CD4-positive, alpha-beta T cell treated with Interleukin-4 for 4 hours (primary cell): ENCODE measurements at places on chromosomes 4 and X.

DNA sequence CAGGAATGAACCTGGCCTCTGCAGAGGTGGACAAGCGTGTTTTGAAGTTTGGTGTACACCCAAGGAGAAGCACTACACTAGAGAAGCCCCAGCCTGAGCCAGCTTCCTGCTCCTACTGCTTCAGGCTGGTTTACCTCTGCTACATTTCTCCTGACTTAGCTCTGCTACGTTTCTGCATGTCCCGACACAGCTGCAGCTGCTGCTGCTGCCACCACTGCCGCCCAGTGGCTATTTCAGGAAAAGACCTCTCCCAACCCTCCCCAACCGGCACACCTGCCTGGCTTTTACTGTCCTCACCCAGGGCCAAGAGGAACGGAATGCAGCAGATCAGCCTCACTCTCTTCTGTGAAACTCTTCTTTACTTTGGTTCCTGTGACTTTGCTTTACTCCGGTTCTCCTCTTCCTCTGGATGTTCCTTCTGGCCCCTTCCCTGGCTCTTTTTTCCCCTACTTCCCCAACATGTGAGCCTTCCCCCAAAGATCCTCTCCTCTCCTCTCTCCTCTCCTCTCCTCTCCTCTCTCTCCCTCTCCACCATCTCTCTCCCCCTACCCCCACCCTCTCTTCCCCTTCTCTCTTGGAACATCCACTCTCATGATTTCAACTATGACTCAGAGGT, 3.1 kb upstream of the P2RY4 start:
- DNase-seq: no peak

DNA sequence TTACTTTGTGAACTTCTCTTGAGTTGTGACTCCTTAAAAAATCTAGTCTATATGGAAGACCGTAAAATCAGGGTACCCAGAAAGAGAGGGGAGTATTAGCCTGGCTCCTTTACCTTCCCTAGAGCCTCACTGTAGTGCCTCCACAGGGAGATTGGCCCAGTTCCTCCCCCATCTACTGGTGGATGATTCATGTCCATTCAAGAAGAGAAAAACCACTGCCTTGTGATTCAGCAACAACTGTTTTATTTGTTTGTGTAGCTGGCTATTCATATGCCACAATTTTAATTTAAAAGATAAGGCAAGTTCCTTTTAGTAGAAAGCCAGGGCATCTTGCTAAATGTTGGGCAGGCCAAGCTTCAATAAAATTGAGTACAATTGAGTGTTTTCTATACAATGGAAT, 221.8 kb upstream of the KCNIP4 start:
- DNase-seq: no peak

GRCh38 chr4:130530505-130530904, 1434.6 kb downstream of the C4orf33 start:
- DNase-seq: no peak

GRCh38 chr4:98260047-98260578, 1.1 kb upstream of the RAP1GDS1 start:
- DNase-seq: no peak

GRCh38 chr4:88957570-88957969, 99.4 kb downstream of the FAM13A start:
- DNase-seq: no peak

GRCh38 chr4:153154007-153154975, 50.0 kb upstream of the TRIM2 start:
- DNase-seq: peak; percentile 45

DNA sequence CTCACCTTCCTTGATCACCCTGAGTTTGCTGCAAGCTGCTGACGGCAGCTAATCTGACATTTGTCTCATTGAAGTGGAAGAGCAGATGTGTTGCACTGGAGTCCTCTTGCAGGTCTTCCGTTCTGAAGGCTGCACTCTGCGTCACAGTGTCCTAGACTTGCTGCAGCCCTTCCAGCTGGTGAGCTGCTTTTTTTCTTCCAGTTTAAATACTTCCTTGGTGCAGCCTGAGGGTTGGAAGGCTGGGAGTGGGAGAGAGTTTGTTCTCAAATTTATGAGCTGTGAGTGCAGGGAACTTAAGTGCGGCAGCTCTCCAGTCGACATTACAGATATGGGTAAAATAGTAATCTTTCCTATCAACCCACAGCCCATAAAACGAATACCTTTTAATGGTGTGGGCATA, 303.6 kb upstream of the FAT1 start:
- no peak for DNase-seq

- DNase-seq: no peak
These were observed 2.9 kb downstream of the CFI start for GRCh38 chr4:109798866-109799265.

- no peak for DNase-seq
These were observed 504.8 kb upstream of the BOD1L1 start for GRCh38 chr4:14132301-14132700.

GRCh38 chr4:30973993-30974392, 253.8 kb downstream of the PCDH7 start:
- DNase-seq: no peak
